ENCODE measurements at places on chromosomes 7 and 10. TPM values are rescaled to one million over a fixed set of nuclear protein-coding genes. Genes with fewer than 3 reads are reported as not detected.

GRCh38 chr7:2870471-2870931 is 26.4 kb upstream of the GNA12 start:
- H3K4me3 ChIP-seq: no peak overlapping the region
- no peaks in the 10 kb centered on the region for H3K36me3 ChIP-seq
- peaks cover 13% of the 10 kb centered on the region for H3K4me1 ChIP-seq
- H3K27me3 ChIP-seq: no peaks in the 10 kb centered on the region

DNA sequence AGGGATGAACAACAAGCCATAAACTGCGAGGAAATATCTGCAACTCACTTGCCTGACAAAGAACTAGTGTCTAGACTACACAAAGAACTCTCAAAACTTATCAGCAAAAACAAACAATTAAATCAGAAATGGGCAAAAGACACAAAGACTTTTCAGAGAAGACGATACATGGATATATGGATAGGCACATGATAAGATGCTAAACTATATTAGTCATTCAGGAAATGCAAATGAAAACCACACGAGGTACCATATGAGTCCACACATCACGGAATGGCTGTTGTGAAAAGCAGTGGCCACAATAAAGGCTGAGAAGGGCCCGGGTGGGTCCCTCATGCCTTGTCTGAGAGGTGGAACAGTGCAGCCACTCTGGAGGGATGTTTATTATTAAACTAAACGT is 267.8 kb downstream of the WDR37 start:
- no peak overlapping the region for H3K4me3 ChIP-seq
- H3K4me1 ChIP-seq: no peaks in the 10 kb centered on the region
- H3K27me3 ChIP-seq: peaks cover 28% of the 10 kb centered on the region
- H3K27ac ChIP-seq: no peak overlapping the region
- no peaks in the 10 kb centered on the region for H3K36me3 ChIP-seq

DNA sequence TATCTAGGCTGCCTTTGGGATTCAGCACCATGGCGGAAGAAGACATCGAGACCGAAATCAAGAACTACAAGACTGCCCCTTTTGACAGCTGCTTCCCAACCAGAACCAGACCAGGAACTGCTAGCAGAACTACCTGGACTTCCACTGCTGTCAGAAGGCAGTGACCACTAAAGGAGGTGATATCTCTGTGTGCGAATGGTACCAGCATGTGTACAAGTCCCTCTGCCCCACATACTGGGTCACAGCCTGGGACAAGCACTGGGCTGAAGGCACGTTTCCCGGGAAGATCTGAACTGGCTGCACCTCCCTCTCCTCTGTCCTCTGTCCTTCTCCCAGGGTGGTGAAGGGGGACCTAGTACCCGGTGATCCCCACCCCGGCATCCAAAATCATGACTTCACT is 25.6 kb upstream of the PDIA4 start:
- DNase-seq: no peak
- H3K4me1 ChIP-seq: no peaks in the 10 kb centered on the region
- H3K4me3 ChIP-seq: no peak overlapping the region
- H3K27me3 ChIP-seq: no peaks in the 10 kb centered on the region
- H3K27ac ChIP-seq: no peak overlapping the region
- H3K36me3 ChIP-seq: no peaks in the 10 kb centered on the region

GRCh38 chr10:19775296-19775695 is 40.9 kb upstream of the PLXDC2 start:
- no peak overlapping the region for H3K27ac ChIP-seq
- no peak overlapping the region for H3K4me3 ChIP-seq
- H3K4me1 ChIP-seq: no peaks in the 10 kb centered on the region
- no peaks in the 10 kb centered on the region for H3K36me3 ChIP-seq
- no peaks in the 10 kb centered on the region for H3K27me3 ChIP-seq

GRCh38 chr7:42639930-42640329 is 271.9 kb downstream of the C7orf25 start:
- H3K36me3 ChIP-seq: no peaks in the 10 kb centered on the region
- no peak overlapping the region for H3K4me3 ChIP-seq
- no peak overlapping the region for H3K27ac ChIP-seq
- H3K27me3 ChIP-seq: no peaks in the 10 kb centered on the region
- no peak for DNase-seq
- no peaks in the 10 kb centered on the region for H3K4me1 ChIP-seq

Gene VSTM4
- total RNA-seq: 3.8 TPM

Gene FXYD4
- not detected for total RNA-seq
